Activated CD8-positive, alpha-beta memory T cell treated with anti-CD3 and anti-CD28 coated beads, Interleukin-2, amount 10 ng/mL, durations not matched to agents 7 days and 5 days (primary cell): ENCODE measurements at places on chromosomes 7 and 10. TPM values are rescaled to one million over a fixed set of nuclear protein-coding genes. Genes with fewer than 3 reads are reported as not detected.

GRCh38 chr7:2074691-2075090 lies 158.1 kb downstream of the MAD1L1 start:
- peaks cover 6% of the 10 kb centered on the region for H3K4me1 ChIP-seq
- no peak for DNase-seq
- no peaks in the 10 kb centered on the region for H3K27me3 ChIP-seq

- H3K4me1 ChIP-seq, result no peaks in the 10 kb centered on the region
- H3K36me3 ChIP-seq, result no peaks in the 10 kb centered on the region
- DNase-seq, result no peak
- H3K27ac ChIP-seq, result no peak overlapping the region
Measured at GRCh38 chr7:137546671-137547070, 203.1 kb upstream of the PTN start.

Gene ADAP1
- total RNA-seq, result 30.8 TPM

Gene HOXA9
- total RNA-seq, result not detected

DNA sequence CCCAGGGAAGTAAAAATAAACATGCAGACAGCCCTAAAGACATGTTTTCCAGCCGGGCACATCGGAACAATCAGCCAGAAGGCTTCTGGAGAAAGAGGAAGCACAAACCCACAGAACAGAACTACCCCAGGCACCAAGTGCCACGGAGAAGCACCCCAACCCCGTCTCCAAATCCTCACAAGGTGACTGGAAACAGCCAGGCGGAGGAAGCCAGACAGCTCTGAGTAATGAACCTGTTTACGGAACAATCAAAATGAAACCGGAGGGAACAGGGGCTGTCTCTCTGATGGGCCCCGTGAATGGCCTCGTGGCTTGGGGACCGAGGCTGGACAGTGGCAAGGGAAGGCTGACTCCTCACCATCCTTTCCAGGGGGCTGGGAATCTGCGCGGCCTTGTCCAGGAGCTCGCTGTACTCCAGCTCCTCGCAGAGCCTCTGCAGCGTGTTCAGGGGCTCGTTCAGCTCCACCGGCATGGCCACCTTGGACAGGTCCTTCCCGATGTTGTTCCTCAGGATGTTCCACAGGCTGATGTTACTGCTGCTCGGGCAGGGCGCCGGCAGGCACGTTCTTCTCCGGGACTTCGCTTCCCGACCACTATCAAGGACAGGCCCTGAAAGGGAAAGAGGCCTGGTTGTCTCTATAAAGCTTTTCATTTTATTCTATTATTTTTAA lies 77.0 kb upstream of the GSDME start:
- peaks cover 57% of the 10 kb centered on the region for H3K36me3 ChIP-seq
- no peaks in the 10 kb centered on the region for H3K27me3 ChIP-seq
- peaks cover 66% of the 10 kb centered on the region for H3K4me1 ChIP-seq

Gene ANKRD1
- not detected for total RNA-seq

DNA sequence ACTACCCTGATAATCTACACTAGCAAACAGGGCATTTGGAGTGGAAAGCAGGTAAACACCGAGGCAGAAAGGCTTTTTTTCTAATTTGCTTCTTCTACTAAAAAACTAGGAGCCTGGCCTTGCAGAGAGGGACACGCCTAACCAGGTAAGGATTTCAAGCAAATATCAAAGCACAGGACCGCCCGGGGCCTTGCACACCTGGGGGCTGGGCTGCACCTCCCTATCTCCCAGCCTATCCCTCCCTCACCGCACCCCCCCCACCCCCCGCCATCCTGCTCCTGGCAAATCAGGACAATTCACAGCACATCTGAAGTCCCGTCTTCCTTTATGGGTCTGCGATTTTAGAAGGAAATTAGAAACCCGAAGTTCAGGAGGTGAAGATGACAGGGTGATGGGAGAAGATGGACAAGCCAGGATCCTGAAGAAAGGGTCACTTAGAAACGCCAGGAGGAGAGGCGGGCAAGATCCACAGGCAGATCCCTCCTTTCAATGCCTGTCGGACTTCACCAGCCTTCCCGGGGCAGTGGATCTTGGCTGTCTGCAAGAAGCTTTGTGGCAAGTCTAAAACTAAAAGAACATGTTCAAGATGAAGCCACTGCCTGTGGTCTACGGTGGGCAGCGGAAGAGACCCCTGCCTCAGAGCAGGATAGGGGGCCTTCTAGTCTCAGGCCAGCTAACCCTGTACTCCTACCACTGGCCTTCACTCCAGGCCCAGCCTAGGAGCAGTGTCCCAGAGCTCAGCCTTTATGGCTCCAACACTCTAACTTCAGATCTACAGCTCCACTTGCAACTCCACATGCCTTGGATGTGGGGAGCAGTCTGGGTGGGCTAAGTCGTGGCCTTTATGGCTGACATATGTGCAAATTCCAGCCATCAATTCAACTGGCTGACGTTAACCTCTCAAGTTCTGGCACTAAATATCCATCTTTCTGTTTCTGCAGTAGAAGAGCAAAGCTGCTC lies 43.9 kb downstream of the TNS3 start:
- DNase-seq, result no peak
- no peak overlapping the region for H3K27ac ChIP-seq
- H3K4me1 ChIP-seq, result no peaks in the 10 kb centered on the region
- no peak overlapping the region for H3K4me3 ChIP-seq
